PC-9 (cell line): ENCODE measurements at places on chromosomes 3 and 15.

DNA sequence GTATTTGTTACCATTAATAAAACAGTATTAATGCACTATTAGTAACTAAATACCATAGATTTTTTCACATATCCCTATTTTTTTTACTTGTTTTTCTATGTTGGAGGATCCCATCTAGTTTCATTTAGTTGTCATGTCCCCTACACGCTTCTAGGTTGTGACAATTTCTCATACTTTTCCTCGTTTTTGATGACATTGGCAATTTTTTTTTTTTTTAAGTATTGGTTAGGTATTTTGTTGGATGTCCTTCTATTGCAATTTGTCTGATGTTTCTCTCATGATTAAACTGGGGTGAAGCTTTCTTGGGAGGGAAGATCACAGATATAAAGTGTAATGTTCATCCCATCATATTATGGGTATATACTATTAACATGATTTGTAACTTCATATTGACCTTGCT, 409.1 kb upstream of the CNTN6 start:
- DNase-seq, result no peak

- DNase-seq, result no peak
These were observed 157.3 kb downstream of the IGF1R start for GRCh38 chr15:98805434-98806274.

DNA sequence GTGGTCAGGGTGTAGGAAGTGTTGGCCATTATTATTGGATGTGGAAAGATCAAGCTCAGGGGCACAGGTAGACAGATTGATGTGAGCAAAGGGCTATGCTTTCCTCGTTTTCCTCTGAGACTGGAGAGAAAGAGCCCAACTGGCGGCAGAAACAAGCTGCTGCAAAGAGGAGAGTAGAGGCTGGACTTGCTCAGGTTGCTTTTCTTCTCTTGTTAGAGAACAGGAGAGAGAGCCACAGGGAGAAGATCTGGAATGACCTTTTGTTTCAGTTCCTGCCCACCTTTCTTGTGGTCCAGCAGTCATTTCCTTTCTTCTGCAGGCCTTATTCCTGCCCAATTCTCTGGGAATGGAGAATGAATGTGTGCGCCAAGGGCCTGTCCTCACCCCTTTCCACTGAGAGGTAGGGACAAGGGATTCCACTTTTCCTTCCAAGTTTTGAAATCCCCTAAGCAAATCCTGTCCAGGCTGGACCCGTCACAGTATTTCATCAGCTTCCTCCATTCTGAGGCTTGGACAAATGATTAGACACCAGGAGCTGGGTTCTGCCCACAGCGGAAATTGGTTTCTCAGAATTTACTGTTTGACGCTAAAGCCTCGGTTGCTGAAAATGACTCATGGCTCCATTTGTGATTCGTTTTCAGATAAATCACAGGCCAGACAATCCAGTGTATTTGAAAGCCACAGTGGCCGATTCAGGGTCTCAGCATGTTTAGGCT, 16.1 kb downstream of the ZNF80 start:
- no peak for DNase-seq

DNA sequence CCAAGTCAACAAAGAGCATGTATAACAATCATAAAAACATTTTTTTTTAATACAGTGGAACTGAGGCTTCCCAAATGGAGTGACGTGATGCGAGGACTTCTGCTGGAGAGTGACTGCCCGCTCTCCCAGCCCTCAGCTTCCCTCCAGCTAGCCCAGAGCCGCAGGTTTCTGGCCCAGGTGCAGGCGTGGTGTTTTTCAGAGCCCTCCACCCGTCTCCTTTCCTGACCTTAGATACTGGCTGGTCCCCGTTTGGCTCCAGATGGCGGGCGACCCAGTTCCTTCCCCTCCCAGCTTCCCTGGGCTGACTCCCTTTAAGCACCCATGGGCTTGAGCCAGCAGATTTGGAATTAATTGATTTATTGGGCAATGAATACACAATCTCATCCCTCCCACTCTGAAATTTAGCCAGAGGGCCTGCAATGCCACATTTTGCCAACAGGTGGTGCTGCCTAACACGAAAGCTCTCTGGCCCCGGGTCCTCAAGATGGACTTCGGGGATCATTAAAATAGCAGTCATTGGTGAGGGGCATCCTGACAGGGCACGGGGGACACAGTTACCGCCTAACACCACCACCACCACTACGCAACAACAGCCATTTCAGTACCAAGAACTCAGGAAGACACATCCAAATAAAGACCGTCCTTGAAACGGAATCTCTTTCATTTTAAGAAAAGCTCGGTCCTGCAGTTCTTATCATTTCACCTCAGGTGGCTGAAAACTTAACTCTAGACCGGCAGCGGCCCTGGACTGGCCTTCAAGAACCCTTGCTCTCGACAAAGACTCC, 47.5 kb upstream of the MUC4 start:
- peak; percentile 82 for DNase-seq

DNA sequence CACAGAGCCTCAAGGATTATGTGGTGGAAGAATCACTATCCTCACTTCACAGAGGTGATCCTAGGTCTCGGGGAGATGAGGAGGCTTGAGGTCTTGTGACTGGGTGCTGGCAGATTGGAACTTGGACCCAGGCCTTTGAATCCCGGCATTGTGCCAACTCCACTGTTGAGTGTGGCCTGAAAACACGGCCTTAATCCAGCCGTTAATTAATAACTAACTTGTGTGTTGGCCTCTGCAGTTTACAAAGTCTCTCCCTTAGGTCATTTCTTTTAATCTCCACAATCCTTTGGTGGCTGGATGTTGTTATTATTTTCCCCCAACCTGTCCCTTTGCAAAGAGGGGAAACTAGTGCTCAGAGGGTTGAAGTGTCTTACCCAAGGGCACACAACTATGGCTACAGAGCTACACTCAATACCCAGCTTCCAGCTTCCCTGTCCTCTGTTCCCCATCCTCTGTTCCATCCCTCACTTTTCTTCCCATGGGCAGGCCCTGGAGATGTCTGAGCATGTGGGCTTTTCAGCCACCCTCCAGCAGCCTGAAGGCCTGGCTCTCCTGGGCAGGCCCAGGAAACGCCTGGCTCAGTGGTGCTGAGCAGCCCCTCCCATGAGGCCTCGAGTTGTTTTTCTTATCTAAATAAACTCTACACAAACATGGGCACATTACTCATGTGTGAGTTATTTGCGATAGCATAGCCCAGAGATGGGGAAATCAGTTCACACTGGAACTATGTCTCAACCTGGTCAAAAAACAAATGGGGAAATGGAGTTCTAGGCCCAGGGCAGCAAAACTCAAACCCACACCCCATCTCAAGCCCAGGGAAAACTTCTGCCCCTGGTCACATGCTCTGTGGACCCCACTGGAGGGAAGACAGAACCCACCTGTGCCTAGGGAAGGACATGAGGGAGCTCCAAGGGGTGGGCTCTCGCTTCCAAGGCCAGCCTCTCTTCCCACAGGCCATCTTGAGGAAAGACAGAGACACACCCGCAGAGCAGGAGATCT, 16.8 kb upstream of the SMAD3 start:
- DNase-seq, result peak; percentile 73

- DNase-seq, result peak; percentile 47
These were observed 72.9 kb downstream of the LRRC28 start for GRCh38 chr15:99324082-99324620.

DNA sequence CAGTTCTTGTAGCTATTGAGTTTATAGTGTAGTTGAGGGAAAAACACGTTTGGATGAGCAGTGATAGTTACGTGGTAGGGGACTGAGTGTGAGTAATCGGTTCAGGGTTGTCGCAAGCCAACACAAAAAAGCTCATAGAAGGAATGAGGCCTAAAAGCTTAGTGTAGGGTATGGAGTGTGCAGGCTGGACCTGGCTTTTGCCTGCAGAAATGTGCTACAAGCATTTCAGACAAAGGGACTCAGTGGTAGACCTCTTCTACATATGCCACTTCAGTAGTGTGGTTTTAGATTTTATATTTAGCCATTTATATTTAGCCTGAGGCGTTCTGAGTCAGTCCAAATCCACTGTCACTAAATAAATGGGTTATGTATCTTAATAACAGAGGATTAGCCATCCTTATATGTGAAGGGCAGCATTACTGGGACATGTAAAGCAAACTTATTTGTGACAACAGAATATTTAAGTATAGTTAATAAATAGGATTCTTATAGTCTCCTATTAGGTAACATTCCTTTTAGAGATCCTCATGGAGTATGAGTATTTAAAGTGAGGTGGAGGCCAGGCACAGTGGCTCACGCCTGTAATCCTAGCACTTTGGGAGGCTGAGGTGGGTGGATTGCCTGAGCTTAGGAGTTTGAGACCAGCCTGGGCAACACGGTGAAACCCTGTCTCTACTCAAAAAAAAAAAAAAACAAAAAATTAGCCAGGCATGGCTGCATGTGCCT, 21.8 kb downstream of the ATP2C1 start:
- DNase-seq, result no peak

DNA sequence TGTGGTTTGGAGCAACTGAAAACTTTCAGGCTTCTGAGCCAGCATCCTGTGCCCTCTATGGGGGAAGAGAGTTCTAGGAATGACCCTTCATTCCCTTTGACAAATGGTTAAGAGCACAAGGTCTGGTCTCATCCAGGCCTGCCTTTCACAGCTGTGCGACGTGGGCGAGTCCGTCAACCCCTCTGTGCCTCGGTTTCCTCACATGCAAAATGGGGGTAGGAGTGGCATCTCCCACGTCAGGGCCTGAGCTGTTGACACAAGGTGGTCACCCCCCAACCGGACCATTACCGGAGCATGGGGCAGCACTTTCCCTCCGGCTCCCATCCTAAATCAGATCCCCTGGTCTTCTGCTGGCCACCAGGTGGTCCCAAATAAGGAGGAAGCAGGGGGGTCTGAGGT, 70.4 kb downstream of the ATP2B2 start:
- DNase-seq, result no peak

- DNase-seq, result no peak
These were observed 29.8 kb upstream of the ALDH1A3 start for GRCh38 chr15:100849855-100850218.

DNA sequence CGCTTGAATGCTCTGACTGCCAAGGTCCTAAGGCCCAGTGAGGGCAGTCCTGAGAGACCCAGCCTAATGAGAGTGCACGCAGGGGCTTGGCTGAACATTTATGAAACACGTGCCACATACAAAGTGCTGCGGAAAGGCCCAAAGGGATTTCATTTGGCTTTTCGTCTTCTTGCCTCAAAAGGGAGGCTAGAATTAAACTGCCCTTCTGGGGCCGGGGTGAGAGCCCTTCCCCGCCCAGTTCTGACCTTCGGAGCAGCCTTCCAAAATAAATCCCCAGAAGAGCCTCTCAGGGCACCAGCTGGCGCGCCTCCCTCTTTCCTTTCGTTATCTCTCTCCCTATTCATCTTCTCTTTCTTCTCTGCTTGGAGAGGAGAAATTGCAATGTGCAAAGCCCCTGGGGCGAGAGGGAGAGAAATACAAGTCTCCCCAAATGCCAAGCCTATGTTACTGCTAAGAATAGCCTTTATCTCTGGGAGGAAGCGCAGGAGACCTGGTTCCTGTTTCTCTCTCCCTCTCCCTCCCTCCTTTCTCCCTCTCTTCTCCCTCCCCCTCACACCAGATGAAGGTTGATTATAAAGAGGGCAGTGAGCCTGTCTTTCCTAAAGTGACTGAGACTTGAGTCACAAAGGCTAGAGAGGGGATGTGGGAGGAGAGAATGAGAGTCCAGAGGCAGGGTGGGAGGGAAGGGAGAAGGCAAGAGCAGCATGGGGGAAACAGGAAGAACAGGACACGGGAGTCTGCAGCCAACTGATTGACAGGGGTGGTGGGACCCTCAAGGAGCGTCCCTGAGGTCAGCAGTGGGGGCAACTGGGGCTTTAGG, 36.7 kb upstream of the NDUFB4 start:
- DNase-seq, result peak; percentile 26

GRCh38 chr3:46076606-46077005, 49.3 kb upstream of the XCR1 start:
- no peak for DNase-seq

DNA sequence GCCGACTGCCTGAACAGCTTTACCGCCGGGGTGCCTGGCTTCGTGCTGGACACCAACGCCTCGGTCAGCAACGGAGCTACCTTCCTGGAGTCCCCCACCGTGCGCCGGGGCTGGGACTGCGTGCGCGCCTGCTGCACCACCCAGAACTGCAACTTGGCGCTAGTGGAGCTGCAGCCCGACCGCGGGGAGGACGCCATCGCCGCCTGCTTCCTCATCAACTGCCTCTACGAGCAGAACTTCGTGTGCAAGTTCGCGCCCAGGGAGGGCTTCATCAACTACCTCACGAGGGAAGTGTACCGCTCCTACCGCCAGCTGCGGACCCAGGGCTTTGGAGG, 815 bp downstream of the SPINT1 start:
- DNase-seq, result no peak

DNA sequence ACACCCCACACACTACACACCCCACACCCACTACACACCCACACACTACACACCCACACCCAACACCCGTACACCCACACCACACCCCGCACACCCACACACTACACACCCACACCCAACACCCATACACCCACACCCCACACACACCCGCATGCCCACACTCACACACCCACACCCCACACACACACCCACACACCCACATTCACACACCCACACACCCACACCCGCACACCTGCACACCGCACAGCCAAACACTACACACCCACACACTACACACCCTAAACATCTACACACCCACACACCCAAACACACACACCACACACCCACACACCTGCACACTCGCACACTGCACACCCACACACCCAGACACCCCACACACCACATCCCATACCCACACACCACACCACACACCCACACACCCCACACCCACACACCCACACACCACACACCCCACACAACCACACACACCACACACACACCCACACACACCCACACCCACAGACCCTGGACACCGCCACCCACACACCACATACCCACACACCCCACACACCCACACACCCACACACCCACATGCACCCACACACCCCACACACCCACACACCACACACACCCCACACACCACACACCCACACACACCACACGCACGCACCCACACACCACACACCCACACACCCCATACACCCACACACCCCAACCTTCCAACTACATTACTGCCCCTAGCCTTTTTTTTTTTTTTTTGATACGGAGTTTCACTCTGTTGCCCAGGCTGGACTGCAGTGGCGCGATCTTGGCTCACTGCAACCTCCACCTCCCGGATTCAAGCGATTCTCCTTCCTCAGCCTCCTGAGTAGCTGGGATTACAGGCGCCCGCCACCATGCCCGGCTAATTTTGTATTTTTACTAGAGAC, 16.9 kb downstream of the CEP19 start:
- DNase-seq, result no peak

DNA sequence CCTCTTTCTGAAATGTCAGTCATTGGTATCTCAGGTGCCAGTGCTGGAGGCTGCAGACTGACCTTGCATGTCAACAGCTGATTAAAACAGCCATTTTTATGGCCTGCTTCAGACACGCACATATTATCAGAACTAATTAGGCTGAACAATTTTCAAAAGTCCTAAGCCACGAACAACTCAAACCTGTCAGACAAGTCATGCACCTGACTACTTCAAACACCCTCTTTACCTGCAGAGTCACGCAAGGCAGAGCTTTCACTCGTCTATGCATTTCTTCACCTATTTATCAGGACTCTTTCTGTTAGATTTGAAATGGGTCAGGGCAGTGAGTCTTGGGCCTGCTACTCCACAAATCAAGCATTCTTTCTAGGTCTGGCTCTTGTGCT, 26.7 kb downstream of the CLK3 start:
- DNase-seq, result peak; percentile 87
